ENCODE measurements at places on chromosomes 2 and 18. TPM values are rescaled to one million over a fixed set of nuclear protein-coding genes. Genes with fewer than 3 reads are reported as not detected.
A peak's percentile ranks its signal among the peaks of the same experiment; 100 is the strongest.

The UGT1A3 gene
- total RNA-seq, result not detected

The EHD3 gene
- 0.60 TPM for total RNA-seq

DNA sequence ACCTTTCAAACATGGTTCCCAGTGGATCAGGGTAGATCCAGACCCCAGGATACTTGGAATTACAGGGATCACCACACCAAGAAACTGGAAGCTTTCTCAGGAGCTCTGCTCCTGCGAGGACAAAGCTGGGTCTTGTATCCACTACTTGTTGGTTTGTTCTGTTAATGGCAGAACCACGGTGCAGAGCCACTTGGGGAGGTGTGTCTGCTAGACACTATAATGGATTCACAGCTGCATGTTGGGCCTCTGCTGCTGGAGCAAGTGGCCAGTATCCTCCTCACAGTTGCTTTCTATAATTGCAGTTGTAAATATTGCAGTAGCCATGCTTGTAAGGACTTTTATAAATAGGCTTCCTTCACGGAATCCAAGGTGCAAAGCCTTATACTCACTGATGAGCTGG lies 12.9 kb downstream of the FOSL2 start:
- H3K4me3 ChIP-seq, result no peak overlapping the region
- H3K27me3 ChIP-seq, result no peaks in the 10 kb centered on the region
- H3K27ac ChIP-seq, result peak overlapping the region; percentile 20
- DNase-seq, result no peak
- H3K36me3 ChIP-seq, result peaks cover 91% of the 10 kb centered on the region

- H3K27me3 ChIP-seq, result peaks cover 7% of the 10 kb centered on the region
- no peaks in the 10 kb centered on the region for H3K4me1 ChIP-seq
- no peaks in the 10 kb centered on the region for H3K36me3 ChIP-seq
- H3K27ac ChIP-seq, result no peak overlapping the region
Observed at GRCh38 chr2:234880551-234881211, 71.1 kb upstream of the SH3BP4 start.

DNA sequence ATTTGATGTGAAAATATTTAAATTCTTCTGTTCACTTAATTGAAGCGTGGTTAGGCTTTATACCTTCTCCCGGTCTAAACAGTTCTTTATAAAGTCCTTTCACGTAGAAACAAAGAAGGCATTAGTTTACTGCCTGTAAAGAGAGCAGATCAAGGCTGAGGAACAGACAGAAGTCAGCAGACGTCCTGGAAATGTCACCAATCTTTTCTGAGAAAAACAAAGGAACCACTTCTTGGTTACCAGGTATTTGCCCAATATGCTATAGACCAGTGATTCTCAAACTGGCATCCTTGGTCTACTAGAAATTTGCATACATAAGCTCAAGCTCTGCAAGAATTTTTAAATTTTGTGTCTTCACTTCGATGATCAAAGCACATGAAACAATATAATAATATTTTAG lies 89.2 kb upstream of the STK17B start:
- H3K27ac ChIP-seq, result peak overlapping the region; percentile 96
- peaks cover 78% of the 10 kb centered on the region for H3K4me1 ChIP-seq
- DNase-seq, result no peak
- peak overlapping the region; percentile 68 for H3K4me3 ChIP-seq

DNA sequence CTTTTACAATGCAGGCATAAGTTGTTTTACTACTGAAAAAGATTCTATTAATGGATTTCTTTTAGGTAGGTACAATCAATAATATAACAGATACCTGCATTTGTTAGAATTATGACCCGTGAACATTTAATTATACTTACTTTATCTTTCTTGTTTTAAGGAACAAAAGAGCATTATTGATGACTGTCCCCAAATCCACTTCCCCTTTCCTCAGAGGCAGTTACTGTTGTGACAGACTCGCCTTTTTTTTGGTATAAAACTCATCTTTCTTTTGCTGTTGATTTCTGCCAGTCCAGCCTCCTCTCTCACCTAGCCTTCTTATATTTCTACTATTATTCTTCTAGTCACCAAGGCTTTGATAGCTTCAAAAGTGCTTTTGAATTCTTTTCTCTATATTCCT lies 12.1 kb downstream of the ACTR3 start:
- peaks cover 54% of the 10 kb centered on the region for H3K36me3 ChIP-seq
- H3K4me3 ChIP-seq, result no peak overlapping the region
- H3K27me3 ChIP-seq, result no peaks in the 10 kb centered on the region
- H3K27ac ChIP-seq, result peak overlapping the region; percentile 62

- no peaks in the 10 kb centered on the region for H3K27me3 ChIP-seq
- no peak overlapping the region for H3K4me3 ChIP-seq
- no peaks in the 10 kb centered on the region for H3K4me1 ChIP-seq
- H3K36me3 ChIP-seq, result no peaks in the 10 kb centered on the region
- H3K27ac ChIP-seq, result no peak overlapping the region
Observed at GRCh38 chr2:50650403-50650810, 381.5 kb downstream of the NRXN1 start.

GRCh38 chr2:84840306-84840705 lies 40.6 kb downstream of the TRABD2A start:
- peak overlapping the region; percentile 75 for H3K27ac ChIP-seq
- H3K4me3 ChIP-seq, result peak overlapping the region; percentile 61
- peaks cover 68% of the 10 kb centered on the region for H3K36me3 ChIP-seq
- no peak for DNase-seq
- H3K27me3 ChIP-seq, result no peaks in the 10 kb centered on the region
- peaks cover 80% of the 10 kb centered on the region for H3K4me1 ChIP-seq

DNA sequence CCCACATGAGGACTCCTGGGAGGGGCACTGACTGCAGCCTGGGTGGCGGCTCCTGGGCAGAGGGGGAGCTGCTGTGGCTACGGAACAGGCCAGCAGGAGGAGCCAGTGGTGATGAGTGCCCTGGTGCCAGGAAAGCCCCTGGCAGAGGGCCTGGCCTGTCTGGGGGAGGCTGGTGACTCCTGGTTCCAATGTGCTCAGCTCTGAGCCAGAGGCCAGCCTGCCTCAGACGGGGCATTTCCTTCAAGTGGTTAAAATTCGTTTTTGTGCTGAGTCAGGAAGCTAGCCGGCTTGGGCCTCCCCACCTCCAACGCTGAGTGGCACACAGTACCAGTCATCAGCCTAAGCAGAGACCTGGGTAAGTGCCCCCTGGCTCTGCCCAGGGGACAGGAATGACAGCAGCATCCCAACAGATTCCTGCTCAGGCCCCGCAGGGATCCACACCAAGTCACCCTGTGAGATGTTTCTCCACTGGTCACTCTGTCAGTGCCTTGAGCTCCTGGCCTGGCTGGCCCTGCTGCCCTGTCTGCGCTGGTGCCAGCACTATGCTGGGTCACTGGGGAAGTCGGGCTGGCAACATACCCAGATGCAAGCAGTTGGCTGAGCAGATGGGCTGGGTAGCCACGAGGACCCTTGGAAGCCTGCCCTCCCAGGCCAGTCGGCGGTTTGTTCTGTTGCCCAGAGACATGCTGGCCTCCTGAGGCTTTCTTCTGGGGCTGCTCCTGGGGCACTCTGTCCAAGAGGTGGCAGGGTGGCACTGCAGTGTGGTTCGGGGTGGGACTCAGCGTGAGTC lies 7.1 kb upstream of the KLF11 start:
- peaks cover 10% of the 10 kb centered on the region for H3K4me1 ChIP-seq
- no peaks in the 10 kb centered on the region for H3K36me3 ChIP-seq
- H3K4me3 ChIP-seq, result no peak overlapping the region
- no peak overlapping the region for H3K27ac ChIP-seq
- H3K27me3 ChIP-seq, result no peaks in the 10 kb centered on the region

- no peak for DNase-seq
- no peaks in the 10 kb centered on the region for H3K4me1 ChIP-seq
Observed at GRCh38 chr18:22020127-22020866, 149.1 kb upstream of the GATA6 start.

DNA sequence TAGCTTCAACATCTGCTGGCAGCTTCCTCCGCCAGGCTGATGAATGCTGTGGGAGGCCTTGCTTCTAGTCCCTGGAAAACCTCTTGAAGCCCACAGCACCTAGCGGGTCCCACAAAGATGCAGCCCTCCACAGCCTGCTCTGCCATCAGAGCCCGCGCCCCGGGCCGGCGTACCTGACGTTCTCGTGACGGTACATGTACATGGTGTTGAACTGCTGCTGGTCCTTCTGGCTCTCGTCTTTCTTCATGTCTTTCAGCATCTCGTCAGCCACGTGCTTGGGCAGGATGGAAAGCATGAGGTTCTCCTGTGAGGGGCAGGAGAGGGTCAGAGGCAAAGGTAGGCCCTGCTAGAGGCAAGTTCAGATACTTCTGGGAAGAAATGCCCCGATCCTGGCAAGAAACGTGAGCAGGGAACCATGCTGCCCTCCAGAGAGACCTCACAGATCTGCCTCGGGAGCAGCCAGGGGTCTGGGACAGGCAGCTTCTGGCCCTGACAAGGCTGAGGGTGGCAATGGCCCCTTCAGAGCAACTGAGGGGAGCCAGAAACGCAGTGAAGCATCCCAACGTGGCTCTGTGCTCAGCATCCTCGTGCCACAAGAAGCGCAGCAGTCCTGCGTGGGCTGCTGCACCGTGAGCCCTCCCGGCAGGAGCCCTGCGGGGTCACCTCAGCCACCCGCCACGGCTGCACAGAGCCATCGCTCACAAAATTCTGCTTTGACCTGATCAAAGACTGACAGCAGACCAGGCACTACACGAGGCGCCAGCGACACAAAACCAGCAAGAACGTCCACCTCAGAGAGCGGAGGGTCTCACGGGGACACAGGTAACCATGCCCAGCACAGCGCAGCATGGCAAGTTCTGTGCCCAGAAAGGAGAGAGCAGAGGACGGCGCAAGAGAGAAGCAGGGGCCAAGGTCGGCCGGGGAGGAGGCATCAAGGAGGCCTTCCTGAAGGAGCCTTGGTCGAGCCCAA lies 49.1 kb downstream of the CENPO start:
- H3K4me1 ChIP-seq, result no peaks in the 10 kb centered on the region
- H3K27ac ChIP-seq, result no peak overlapping the region
- peaks cover 4% of the 10 kb centered on the region for H3K36me3 ChIP-seq

- DNase-seq, result no peak
- no peak overlapping the region for H3K27ac ChIP-seq
- no peak overlapping the region for H3K4me3 ChIP-seq
- peaks cover 5% of the 10 kb centered on the region for H3K4me1 ChIP-seq
Observed at GRCh38 chr2:111176388-111176787, 55.7 kb downstream of the BCL2L11 start.

DNA sequence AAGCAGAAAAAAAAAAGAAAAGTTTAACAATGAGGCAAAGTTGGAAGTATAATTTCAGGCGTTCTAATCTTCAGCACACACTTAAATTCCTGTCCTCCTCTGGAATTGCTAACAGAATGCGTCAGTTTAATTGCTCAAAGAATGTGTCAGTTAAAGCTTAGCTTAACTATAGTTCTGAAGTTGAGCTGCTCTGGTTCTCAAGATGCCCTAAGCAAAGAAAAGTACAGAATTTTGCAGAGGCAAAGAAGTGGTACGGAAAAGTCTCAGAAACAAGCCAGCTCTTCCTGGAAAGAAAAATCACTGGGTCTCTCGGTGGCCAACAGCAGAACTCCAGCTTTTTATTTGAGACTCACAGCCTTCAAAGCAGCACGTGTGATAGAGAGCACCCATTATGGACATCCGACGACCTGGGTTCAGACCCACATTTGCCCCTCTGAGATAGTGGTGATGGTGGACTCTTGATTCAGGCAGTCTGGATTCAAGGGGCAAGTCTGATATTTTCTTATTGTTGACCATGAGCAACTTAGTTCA lies 22.2 kb upstream of the MYO3B start:
- no peaks in the 10 kb centered on the region for H3K4me1 ChIP-seq
- H3K27me3 ChIP-seq, result peaks cover 3% of the 10 kb centered on the region
- H3K4me3 ChIP-seq, result no peak overlapping the region
- no peak overlapping the region for H3K27ac ChIP-seq

DNA sequence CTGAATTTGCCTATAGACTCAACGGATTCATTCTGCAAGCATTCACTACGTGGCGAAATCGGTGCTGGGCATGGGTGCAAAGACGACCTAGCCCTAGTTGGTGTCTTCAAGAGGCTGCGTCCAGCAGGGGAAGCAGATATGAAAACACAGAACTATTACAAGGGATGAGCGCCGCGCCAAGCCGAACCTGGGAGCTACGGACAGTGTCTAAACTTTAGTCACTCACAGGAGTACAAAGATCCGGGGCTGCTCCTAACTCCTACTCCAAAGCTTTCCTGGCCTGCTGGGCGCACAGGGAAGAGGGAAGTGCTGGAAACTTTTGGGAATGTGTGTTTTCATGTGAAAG lies 732 bp upstream of the ANXA4 start:
- peak; percentile 48 for DNase-seq
- H3K4me3 ChIP-seq, result peak overlapping the region; percentile 83
- H3K27ac ChIP-seq, result peak overlapping the region; percentile 84
- peaks cover 3% of the 10 kb centered on the region for H3K27me3 ChIP-seq
- peaks cover 11% of the 10 kb centered on the region for H3K4me1 ChIP-seq
